Fibroblast of pulmonary artery (primary cell): ENCODE measurements at places on chromosomes 4 and X.

DNA sequence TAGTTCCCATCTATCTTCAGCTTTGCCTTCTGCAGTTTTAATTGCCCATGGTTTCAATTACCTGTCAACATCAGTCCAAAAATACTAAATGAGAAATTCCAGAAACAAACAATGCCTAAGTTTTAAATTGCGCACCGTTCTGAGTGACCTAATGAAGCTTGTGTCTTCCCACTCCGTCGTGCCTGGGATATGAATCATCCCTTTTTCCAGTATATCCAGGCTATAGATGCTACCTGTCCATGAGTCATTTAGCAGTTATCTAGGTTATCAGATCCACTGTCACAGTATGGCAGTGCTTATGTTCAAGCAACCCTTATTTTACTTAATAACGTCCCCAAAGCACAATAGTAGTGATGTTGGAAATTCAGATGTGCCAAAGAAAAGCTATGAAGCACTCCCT, 363.6 kb upstream of the FAM241A start:
- no peak for DNase-seq

- DNase-seq, result peak; percentile 36
Measured at GRCh38 chr4:150573534-150573933, 8.4 kb upstream of the MAB21L2 start.

- DNase-seq, result no peak
Measured at GRCh38 chrX:115030625-115031024, 13.2 kb upstream of the IL13RA2 start.

GRCh38 chr4:173835903-173836302, 305.9 kb upstream of the HAND2 start:
- peak; percentile 77 for DNase-seq

DNA sequence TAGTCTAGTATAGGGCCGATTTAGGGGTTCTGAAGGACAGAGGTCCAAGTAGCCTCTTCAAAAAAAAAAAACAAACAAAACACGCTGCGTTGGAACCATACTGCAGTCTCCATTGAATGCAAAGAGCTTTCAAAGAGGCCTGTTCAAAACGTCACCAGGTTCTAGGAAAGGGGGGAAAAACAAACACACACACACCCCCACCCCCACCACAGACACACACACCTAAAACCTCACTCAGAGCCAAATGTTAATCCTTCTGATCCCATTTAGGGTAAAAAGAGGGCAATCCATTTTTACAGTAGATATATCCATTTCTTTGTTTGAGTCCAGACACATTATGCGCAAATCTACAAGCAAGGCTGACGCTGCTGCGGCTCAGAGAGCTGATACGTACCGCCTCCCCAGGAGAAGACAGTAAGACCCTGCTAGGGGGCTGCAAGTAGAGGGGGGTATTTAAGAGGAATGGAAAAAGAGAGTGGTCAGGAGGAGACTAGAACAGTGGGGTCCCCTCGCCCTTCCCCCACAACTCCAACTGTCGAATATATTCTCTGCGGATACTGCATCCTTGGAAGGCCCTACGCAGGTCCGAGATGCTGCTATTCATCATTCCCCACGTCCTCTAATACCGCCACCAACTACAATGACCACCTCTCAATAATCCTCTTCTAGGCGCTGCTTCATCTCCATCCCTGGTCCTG, 1.3 kb downstream of the NKRF start:
- DNase-seq, result no peak

DNA sequence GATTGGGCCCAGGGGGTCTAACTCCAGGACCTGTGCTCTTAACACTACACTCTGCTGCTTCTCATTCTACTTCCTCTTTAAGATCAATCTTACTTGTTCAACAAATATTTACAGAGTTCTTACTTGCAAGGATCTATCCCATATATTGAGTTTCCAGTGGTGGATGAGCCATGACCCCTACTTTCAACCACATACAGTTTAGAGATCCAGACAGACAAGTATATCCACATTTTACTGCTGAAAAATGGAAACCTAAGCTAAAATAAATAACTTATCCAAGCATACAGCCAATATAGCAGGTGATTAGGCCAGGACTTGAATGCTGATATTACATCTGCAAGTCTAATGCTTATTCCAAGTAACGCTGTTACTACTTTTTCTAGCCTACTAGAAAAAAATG, 18.7 kb downstream of the TMEM150C start:
- no peak for DNase-seq

GRCh38 chr4:131499141-131499873, 1649.8 kb upstream of the PCDH10 start:
- peak; percentile 87 for DNase-seq

DNA sequence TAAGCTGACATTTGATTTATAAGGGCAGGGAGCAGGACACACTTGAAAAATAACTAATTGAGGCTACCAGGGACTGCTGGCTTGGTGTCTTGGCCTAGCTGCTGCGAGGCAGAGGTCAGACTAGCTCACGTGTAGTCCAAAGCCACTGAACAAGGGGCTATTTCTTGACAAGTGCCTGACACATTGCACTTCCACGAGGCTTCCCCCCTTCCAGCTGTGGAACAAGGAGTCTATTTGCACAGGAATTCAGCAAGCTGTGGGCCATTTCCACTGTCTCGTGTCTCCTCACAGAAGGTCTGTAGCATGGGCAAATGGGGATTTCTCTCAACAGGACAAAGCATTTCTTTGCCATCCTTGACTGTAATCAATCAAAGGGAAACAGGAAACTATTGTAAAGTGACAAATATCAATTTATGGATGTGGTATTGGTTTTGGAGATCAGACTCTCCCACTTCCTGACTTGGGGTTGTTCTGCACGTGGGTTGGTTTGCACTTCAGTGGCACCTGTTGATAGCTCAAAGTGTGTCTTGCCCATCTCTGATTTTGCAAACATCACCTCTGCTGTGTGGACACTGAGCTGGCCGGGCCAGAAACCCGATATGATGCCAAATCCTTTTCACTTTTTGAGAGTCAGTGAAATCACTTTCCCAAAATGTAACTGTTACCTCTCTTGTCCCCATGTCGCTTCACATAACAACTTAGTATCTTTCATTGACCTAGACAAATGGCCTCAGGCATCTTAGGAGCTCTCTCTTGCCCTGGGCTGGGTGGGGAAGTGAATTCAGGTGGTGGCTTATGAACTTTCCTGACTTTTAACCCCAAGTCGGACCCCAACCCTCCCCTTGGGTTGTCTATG, 107.4 kb upstream of the MAMLD1 start:
- no peak for DNase-seq

DNA sequence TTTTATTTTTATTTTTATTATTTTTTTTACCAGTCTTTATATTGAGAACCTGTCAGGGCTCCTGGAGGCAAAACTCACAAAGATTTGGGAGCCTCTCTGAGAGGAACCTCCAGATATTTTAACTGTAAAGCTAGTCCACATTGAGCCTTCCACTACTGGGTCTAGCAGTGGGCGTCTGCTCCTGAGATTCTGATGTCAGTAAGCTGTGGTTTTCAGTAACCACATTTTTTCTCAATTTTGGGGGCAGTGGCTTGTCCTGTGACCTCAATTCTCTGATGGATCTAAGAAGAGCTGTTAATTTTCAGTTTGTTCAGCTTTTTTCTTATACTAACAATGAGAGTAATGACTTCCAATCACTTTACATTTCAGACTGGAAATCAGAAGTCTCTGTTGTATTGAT, 23.6 kb upstream of the GPRASP1 start:
- DNase-seq, result no peak

GRCh38 chrX:43836435-43837184, 45.6 kb downstream of the MAOB start:
- peak; percentile 42 for DNase-seq

GRCh38 chr4:150739591-150739990, 157.6 kb downstream of the MAB21L2 start:
- no peak for DNase-seq

DNA sequence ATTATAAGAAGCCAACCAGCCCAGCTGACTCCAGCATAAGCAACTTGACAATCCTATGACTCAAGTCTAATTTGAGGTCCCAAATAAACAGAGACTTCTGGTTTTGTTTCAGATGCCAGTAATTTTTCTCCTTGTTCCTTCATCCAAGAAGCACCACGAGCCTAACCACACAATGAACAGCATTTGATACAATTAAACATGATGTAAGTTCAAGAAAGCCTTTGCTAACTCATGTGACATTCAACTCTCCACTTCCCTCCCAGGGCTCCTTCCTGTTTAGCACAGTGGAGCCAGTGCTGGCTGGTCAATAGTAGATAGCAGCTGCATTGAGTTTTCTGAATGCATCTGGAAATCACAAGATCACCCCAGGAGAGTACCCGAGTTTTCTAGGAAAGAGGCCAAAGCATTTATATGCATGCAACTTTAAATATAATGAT, 206.3 kb downstream of the ARHGAP24 start:
- peak; percentile 95 for DNase-seq

DNA sequence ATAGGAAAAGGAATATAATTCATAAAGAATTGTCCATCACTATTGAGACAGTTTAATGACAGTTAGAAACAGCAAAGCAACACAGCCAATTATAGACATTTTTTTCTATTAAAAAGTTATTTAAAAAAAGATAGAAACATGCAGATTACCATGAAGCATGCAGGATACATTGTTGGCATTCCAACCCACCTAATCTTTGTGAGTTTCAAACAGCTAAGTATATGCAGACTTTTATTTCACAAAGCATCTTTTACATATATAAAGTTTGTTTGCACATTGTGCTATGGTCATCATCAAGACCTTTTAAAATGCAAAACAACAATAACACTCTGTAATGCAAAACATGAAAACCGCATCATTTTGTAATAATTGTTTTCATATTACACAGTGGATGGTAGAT, 125.9 kb upstream of the ETNPPL start:
- DNase-seq, result no peak

DNA sequence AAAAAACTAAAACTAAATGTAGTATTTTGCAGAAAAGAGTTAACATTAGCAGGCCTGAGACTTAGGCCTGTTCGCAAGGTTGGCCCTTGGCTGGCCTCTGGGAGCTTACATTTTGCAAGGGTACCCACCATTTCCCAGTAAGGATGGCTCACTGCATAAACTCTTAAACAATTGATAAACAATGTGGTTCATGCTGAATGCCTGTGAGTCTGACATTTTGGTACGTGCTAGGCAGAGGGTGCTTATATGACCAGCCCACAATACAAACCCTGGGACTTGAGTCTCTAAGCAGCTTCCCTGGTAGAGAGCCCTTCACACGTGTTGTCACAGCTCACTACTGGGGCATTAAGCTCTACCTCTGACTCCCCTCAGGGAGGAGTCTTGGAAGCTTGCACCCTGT, 7.4 kb downstream of the PRPS2 start:
- no peak for DNase-seq

GRCh38 chrX:115573185-115573584, 12.2 kb downstream of the PLS3 start:
- no peak for DNase-seq

- no peak for DNase-seq
Measured at GRCh38 chr4:146462251-146462650, 59.5 kb downstream of the SLC10A7 start.

DNA sequence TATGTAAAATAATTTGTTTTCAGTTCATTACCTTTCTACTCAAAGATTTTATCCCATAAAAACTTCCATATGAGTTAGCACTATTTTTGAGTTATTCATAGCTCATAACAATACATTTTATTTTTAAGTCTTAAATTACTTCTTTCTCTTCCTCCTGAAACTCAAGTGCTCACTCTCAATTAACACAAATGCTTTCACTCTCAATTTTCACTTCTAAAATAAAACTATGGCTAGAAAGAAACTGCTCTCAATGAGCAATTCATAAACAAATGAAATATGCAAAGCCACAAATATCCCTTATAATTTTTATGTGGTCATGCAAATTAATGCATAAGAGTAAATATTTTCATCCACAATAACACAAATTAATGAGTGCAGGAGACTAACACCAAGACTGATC, 38.8 kb downstream of the MAML3 start:
- no peak for DNase-seq

DNA sequence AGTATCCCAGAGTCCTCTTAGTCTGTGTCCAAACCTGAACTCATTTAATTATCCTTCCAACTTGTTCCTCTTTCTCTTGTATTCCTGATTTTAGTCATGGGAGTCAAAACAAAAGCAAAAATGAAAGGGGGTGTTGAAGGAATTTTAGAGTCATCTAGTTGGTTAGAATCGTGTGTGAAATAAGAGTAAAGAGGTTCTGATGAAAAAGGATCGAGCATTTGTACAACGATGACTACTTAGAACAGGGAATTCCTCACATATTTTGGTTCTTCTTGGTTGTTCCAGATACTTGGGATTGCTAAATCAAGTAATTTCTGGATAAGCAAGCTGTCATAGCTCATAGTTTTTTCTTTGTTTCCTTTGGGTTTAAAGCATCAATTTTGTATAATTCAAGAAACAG, 194.4 kb downstream of the BCOR start:
- peak; percentile 70 for DNase-seq

DNA sequence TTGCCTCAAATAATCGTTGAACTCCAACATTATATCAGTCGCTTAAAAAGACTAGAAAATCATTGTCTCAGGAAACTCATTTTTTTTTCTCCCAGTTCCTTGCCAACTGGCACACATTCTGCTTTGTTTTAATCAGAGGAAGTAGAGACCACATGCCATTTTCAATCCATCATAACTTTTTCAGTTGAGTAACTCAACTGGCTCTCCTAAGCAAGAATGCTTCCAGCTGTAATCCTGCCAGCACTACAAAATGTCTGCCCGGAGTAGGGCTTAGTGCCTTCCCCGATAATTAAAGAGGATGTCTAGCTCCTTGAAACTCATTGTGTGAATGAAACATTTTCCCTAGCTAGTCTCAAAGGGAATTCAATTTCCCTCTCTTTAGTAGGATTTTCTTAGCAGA, 33.0 kb downstream of the FREM3 start:
- DNase-seq, result peak; percentile 97

DNA sequence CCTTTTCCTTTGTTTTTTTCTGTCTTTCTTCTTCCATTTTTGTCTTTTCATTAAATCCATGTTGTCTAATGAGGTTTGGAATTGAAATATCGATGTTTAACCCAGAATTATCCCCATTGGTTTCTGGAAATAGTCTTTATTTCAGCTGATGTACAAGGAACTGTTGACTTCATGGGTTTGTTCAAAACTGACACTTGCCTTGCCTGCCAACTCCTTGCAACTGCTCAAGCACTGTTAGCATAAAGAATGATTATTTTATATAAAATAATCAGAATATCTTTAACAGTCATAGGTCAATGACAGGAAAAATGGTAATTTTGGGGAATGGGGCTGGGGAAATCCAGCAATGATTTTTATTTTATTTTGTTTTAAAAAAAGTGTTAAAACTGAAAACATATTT, 359.6 kb upstream of the LCORL start:
- DNase-seq, result no peak

GRCh38 chrX:100685284-100685996, 41.4 kb downstream of the SRPX2 start:
- peak; percentile 86 for DNase-seq
